ENCODE measurements at places on chromosomes 3 and 15.

DNA sequence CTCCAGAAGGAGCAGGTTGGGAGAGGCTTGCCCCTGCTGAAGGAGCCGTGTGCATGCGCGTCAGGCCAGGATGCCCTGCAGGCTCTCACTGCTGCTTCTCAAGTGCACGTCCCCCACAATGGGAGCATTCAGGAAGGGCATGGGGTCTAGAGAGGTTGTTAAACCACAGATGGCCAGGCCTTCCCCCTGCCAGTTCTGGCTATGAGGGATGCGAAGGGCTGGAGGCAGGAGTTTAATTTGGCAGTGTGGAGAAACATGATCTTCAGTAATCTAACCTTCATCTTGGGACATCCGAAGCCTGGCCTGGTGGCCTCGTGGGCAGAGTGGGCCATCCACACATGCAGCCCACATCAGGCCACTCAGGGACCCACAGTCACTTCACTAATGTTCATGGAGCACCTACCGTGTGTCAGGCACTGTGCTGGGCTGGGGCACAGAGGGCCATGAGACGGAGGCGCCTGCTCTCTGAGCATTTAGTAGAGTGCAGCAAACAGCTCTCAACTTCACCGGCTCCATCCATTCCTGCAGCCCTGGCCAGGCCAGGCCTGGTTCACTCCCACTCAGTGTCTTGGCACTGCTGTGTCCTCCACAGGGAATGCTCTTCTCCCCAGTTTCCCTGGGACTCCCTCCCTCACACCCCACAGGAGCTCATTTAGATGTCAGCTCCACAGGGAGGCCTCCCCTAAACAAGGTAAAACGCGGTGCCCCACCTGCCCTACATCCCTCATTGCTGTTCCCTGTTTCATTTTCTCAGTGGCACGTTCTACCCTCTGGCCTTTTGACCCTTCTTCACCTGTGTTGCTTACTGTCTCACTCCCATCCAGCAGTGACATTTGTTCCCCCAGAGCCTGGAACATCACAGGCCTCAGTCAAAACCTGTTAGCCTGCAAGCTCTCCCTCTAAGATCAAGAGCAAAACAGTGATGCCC is 4.0 kb downstream of the CFAP100 start:
- no peak for DNase-seq

- DNase-seq: no peak
Measured at GRCh38 chr3:35737934-35738706, 98.8 kb downstream of the ARPP21 start.

DNA sequence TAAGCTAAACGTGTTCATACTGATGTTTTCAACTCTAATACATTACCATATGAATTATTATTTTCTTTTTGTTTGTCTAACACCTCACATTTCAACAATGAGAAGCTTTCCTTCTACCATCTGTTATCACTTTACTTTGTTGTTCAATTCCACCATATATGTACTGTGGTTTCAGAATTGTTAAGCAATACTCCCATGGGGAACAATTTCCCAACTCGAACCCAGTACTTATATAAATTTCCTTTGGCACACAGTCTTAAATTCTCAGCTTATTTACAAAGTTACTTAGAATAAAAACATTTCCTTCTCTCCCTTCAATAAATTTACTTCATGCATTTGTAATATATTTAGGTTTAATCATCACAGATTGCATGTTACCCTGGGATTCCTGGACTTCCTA is 1764.4 kb downstream of the OTOL1 start:
- DNase-seq: no peak

GRCh38 chr3:30458376-30459171 is 147.8 kb upstream of the TGFBR2 start:
- no peak for DNase-seq

DNA sequence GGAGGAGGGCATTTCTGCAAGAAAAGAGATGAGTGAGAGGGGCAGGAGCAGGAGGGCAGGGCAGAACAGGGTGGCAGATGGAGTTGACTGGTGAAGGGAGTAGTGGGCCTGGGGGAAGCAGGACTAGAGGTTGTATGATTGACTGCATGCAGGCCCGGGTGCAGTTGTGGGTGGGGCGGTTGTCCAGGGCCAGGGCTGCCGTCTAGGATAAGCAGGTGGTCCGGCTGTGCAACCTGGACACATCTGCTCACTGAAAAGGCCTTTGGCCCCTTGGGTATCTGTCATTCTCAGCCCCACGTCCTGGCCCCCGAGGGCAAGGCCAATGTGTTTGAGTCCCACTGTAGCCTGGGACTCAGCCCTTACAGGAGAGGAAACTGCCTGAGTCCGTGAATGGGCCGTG is 25.4 kb downstream of the ALS2CL start:
- DNase-seq: no peak

DNA sequence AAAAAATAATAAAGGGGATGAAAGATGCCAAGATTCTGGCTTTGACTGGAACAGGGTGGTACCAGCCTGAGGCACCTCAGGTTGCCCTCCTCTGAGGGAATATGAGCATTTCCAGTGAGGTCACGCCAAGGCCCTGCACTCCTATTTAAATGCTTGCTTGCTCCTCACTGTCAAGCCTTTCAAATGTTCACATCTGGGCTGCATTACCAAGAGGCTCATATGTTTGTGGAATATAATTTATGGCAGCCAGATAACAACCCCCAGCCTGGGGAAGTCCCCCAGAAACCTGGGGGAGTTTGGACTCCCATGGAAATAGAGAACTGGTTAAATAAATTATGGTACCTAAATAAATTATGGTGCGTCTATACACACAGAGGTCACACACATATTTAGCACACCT is 88.4 kb downstream of the FRMD4B start:
- no peak for DNase-seq

GRCh38 chr3:53804697-53805462 is 41.3 kb downstream of the CHDH start:
- DNase-seq: peak; percentile 20

GRCh38 chr3:48596676-48597407 is 1.7 kb upstream of the COL7A1 start:
- DNase-seq: no peak

GRCh38 chr3:18862077-18862476 is 286.2 kb upstream of the KCNH8 start:
- no peak for DNase-seq

DNA sequence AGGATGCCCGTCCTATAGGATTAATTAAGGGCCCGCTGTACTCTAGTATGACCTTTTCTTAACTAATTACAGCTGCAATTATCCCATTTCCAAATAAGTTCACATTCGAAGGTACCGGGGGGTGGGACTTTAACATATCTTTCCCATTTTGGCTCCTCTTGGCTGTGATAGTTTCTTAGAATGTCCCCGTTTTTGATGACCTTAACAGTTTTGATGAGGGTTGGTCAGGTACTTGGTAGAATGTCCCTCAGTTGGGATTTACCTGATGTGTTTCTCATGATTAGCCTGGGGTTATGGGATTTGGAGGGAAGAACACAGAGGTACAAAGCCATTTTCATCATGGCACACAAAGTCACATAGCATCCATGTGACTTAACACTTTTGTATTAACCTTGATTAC is 18.2 kb downstream of the RTP1 start:
- DNase-seq: no peak

GRCh38 chr3:58334013-58334321 is 1.3 kb downstream of the PXK start:
- no peak for DNase-seq

DNA sequence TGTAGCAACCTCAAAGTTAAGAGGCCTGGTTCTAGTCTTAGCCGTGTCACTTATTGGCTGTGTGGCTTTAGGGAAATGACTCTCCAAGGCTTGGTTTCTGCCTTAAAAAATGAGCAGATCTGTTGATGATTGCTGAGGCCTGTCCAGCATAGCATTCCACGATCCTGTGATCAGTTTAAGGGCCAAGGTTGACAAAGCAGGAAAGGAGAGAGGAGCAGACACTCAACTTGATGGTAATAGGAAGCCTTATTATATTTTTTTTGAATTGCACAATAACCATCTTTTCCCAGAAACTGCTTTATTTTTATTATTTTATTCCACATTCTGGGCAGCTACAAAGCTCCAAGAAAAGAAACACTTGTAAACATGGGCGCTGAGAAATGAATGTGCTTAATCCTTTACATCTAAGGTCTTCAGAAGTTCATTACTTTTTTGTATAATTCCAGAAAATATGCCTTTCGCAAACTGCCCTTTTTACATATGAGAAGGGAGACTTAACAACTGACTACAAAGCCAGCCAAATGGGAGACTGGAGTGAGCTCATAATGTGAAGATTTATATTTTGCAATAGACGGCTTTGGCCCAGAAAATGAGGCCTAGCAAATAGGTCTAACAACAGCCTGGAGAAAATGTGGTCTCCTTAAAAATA is 241.0 kb downstream of the ATP8B4 start:
- no peak for DNase-seq

- DNase-seq: no peak
Measured at GRCh38 chr3:119245778-119246177, 5.1 kb upstream of the B4GALT4 start.

GRCh38 chr3:51751287-51751686 is 27.8 kb downstream of the IQCF6 start:
- DNase-seq: no peak

DNA sequence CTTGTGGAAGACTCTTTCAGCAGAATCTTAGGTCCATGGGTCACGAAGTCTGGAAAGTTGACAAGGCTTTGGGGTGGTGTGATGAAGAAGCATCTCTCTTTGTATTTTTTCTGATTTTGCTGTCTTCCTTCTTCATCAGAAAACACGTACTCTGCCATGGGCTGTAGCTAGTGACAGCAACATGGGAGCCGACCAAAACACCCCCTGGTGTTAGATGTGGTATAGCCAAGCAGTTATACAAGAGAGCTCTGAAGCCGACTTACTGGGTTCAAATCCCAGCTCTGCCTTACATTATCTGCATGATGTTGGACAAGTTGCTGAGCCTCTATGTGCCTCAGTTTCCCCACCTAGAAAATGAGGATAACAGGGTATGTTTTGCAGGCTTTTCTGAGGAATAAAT is 32.9 kb upstream of the LYZL4 start:
- no peak for DNase-seq

DNA sequence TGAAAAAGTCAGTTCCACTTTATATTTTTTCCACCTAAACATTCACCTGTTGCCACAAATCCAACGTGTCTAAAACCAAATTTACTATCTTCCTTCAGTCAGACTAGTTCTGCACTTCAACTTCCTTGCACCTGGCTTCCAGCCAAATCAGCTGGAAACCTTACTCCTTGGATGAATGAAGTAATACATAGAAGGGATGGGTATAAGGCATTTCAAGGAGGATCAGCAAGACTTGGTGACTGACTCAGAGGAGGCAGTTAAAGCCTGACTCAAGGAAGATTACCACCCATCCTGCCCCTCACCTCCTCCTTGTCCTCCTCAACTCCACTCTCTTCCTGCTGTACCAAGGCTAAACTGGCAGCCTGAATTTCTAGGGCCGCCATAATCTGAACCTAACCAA is 37.1 kb downstream of the QTRT2 start:
- no peak for DNase-seq

- DNase-seq: peak; percentile 39
Measured at GRCh38 chr3:112813723-112814171, 32.9 kb downstream of the CD200R1L start.

GRCh38 chr15:75982468-75982867 is 29.8 kb downstream of the NRG4 start:
- no peak for DNase-seq

DNA sequence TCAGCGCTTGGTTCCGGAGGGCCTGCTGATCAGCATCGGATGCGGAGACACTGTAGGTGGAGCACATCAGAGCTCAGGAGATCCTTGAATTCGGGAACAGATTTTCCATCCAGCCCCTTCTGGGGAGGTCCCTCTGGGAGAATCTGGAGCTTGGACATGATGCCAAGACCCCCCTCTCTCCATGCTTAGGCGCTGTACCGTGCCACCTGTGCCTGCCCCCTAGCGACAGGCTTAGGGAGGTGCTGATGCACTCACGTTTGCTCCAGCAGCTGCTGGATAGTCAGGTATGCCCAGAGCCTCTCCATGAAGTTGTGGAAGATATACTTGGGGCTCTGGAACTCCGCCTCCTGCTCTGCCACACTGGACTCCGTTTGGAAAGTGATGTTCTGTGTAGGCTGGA is 9.7 kb downstream of the ITIH4 start:
- no peak for DNase-seq

DNA sequence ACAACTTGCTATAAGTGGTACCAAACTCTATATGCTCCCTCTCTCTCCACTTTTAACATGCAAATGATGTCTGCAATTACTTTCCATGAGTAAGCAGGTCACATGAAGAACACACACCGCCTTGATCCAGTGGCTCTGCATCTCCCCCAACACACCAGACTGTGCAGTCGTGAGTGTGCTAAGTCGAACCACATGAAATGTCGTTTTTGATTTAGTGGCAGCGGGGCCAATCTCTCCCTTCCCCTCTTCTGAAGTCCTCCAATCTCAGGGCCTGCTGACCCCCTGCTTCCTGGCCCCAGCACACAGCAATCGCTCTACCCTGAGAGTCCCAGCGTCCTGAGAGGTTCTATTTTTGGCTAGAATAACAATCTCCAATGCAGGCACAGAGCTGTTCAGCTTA is 312.5 kb downstream of the SHQ1 start:
- DNase-seq: no peak

DNA sequence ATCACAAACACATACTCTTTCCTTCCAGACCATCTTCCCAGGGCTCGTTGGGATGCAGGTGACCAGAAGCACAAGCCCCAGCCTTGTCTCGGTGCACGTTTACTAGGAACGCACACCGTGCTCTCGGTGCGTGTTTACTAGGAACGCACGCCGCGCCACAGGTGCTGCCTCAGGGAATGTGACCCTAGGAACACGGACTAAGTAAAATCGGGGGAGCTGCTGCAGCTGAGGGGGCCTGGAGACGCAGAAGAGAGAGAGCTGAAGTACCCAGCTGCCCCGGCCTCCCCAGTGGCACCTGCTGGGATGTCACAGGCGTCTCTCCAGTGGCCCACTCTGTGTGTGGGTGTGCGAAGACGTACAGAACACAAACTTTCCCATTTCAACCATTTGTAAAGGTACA is 91.0 kb upstream of the SNRPA1 start:
- DNase-seq: no peak

- DNase-seq: no peak
Measured at GRCh38 chr3:138326866-138327595, 2.6 kb downstream of the NME9 start.

GRCh38 chr15:52232327-52232726 is 41.1 kb upstream of the GNB5 start:
- DNase-seq: no peak

- peak; percentile 21 for DNase-seq
Measured at GRCh38 chr3:46925585-46925934, 48.0 kb downstream of the PTH1R start.
